CD4-positive, alpha-beta T cell treated with Interleukin-15 for 4 hours (primary cell): ENCODE measurements at places on chromosomes 7 and 10.

GRCh38 chr10:123870260-123870659 lies 21.3 kb downstream of the CPXM2 start:
- no peak for DNase-seq

DNA sequence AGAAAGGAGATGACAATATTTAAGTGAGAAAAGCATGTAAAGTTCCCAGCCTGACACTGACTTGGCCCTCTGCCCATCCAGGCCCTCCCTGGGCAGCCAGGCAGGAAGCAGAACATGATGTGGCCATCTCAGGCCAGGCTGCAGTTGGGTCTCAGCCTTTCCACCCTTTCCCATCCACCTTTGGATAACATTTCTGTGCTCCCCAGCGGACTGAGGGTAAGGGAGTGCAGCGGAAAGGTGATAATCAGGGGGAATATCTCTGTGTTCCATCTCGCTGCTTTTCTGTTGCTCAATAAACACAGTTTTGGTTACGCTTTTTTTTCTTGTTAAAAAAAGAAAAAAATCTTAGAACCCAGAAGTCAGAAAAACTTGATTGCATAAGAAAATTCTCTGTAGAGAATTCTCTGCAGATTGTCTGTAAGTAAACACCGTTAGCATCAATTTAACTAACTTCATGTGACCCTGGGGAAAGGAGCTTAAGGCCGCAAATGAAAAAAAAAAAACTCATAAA lies 37.2 kb upstream of the TARP start:
- no peak for DNase-seq

DNA sequence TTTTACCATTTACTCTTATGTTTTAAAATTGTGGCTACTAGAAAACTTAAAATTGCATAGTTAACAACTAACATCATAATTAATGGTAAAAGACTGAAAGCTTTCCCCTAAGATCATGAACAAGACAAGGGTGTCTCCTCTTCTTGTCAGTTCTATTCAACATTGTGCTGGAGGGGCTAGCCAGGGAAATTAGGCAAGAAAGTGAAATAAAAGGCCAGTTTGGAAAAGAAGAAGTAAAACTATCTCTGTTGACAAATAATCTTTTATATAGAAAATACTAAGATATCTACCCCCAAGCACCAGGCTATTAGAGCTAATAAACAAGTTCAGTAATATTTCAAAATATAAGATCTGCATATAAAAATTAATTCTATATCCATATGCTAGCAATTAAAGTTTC lies 46.9 kb upstream of the MXI1 start:
- no peak for DNase-seq

- DNase-seq: no peak
These were observed 37.9 kb upstream of the TNS3 start for GRCh38 chr7:47619806-47620205.

DNA sequence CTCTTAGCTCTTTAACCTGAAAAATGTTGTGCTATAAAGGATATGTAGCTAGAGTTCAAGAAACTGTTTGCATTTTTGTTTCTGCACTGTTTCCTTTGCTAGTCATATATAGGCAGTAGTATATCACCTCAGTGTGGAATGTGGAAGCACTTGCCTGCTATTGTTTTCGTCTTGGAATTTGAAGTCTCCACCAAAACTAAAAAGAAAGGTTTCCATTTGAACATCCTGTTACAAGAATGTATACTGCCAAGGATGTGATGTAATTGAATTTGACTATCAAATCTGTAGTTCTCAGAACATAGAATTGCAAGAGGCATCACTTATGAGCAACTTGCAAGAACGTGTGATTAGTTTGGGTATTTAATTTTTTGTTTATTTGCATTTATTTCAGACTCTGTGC lies 51.1 kb upstream of the MEOX2 start:
- no peak for DNase-seq

- no peak for DNase-seq
These were observed 36.6 kb upstream of the BHLHA15 start for GRCh38 chr7:98174334-98175259.

GRCh38 chr10:99470327-99470726 lies 39.9 kb upstream of the GOT1 start:
- DNase-seq: no peak

GRCh38 chr7:1024876-1025742 lies 19.2 kb upstream of the GPR146 start:
- no peak for DNase-seq

GRCh38 chr10:368579-369220 lies 233.4 kb downstream of the ZMYND11 start:
- no peak for DNase-seq

- no peak for DNase-seq
These were observed 68.7 kb downstream of the MBL2 start for GRCh38 chr10:52703898-52704297.

- DNase-seq: no peak
These were observed 410.0 kb upstream of the MGMT start for GRCh38 chr10:129056734-129057689.

- DNase-seq: no peak
These were observed 508.9 kb downstream of the SORCS1 start for GRCh38 chr10:106655636-106656035.

GRCh38 chr7:80017101-80017698 lies 117.4 kb upstream of the GNAI1 start:
- no peak for DNase-seq

DNA sequence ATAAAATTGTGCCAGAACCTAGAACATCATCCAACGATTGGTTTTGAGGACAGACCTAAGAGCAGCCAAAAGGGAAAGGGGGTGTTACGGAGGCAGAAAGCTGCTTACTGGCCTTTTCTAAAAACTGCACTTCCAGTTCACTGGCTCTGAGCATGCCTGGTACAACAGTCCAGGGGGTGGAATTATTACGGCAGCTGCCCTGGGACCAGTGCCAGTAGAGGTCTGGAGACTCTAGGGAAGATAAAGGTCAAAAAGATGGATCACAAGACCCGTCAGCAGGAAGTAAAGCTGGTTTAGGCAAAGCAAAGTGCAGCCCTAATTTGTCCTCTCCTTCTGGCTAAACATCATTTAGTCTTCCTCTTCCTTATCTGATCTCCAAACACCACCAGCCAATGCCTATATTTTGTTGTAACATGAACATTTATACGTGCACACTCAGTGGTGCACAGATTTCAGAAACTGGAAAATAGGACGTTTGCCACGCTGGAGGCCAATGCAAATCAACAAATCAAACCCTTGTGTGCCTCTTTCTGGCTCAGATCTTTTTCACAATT lies 216.4 kb upstream of the DPP6 start:
- no peak for DNase-seq

DNA sequence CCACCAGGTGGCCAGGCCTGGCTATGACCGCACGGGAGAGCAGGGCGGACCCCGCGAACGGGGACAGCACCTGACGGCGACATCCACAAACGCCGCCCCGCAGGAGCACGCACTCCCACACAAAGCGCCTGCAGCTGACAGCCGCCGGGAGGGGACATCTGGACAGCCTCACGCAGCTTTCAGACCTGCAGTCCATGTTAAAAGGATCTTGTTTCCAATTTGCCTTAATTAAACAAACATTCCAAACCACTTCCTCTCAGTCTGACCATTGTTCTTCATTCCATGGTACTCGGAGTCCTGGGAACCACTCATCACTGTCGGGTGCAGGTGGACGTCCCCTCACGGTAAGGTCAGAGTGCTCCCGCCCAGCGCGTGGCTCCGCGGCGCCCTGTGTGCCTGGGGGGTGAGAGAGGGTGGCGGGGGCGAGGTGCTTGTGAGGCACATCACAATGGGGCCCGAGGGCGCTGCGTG lies 5.9 kb upstream of the GPER1 start:
- DNase-seq: no peak

GRCh38 chr7:23158546-23158945 lies 23.3 kb upstream of the NUP42 start:
- no peak for DNase-seq

- DNase-seq: no peak
These were observed 166.4 kb downstream of the C7orf25 start for GRCh38 chr7:42745357-42746059.

DNA sequence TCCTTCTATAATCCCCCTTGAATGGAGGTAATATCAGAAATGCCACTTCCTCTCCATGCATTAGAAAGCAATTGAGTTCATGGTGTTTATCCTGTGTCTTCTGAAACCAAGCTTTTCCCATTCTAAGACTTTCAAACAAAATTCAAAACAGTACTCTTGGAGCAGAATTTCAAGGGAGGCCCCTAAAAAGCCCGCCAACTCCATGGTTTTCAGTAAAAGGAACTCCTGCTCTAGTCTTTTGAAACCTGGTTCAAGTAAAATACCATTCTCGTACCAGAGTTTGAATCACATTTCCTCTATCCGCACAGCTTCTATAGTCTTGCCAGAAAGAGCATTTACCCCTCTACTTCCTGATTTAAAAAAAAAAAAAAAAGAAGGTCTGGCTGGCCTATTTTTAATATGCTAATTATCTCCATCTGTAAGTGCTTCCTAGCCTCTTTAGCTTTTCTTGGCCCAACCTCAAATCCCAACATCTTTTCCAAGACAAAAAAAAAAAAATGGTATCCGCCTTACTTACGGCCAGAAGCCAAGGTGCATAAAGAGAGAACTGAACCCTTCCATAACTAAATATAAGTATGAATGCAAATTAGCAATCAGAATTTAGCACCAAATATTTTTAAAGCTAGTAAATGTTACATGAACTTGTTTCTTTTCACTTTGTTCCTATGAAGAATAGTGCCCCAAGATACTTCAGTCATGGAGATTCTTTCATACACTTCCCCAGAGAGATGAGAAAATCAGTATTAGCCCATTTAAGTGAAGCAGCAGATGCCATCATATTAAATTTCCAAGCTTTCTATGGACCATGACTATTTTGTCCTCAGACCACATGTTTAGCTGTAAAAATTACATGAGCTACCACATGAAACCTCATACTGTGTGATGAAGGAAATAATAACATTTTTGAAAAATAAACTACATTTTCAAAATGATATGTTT lies 199.9 kb upstream of the FAM3C start:
- no peak for DNase-seq

- DNase-seq: no peak
These were observed 100.3 kb downstream of the ARL5B start for GRCh38 chr10:18759575-18759974.

DNA sequence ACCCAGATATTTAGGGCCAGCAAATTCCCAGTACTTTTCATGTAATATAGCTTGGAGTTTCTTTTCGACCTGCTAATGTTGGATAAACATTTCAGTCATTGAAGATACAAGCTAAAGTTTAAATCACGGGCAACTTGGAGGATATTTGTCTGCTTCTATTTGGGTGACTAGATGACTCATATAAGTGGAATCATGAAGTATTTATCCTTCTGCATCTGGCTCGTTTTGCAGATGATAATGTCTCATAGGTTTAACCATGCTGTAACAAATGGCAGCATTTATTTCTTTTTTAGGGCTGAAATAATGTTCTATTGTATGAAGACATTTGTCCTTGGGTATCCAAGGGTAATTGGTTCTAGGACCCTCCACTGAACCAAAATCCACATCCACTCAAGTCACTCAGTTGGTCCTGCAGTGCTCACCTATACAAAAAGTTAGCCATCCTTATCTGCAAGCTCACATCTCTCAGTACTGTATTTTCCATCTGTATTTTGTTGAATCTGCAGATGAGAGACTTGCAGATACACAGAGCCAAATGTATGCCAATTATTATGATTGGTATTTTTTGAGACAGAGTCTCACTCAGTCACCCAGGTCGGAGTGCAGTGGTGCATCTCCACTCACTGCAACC lies 187.2 kb upstream of the CSTF2T start:
- no peak for DNase-seq

DNA sequence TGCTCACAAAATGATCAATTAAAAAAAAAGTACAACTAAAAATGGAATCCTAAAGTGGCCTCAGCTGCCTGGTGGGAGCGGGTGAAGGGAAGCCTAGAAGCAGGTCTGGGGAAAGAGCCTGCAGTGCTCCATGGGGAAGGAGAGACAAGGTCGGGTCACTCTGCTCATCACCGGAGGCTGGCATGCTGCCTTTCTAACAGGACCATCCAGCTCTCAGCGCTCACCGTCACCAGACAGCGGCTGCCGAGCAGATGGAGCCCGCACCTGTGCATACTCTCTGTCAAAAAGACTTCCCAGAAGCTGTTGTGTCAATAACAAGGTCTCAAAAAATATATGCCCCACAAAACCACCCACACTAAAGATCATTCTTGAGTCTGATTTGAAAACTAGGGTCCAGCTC lies 112.8 kb downstream of the BAMBI start:
- no peak for DNase-seq

DNA sequence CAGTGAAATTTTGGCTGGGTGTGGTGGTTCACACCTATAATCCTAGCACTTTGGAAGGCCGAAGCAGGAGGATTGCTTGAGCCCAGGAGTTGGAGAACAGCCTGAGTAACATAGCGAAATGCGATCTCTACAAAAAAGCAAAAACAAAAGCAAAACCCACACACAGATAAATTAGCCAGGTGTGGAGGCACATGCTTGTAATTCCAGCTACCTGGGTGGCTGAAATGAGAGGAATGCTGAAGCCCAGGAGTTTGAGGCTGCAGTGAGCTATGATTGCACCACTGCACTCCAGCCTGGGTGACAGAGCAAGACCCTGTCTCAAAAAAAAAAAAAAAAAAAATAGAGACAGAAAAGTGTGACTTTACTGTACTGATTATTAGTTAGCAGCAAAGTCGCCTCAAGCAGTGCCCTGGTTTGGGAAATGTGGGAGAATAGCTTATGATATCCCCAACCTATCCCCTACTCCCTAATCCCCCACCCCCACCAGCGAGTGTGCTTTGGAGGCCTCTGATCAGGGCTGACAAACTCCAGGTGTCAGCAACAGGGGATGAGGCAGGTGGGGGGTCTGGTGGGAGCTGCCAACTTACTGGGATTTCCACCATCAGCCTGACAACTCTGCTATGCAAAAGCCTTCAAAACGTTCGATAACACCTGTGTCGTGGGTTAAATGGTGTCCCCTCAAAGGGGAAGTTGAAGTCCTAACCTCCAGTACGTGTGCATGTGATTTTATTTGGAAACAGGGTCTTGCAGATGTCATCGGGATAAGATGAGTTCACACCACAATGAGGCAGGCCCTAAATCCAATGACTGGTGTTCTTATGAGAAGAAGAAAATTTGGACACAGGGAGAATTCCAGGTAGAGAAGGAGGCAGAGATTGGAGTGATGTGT lies 124.7 kb upstream of the SDK1 start:
- DNase-seq: no peak

GRCh38 chr7:139619367-139619657 lies 95.8 kb downstream of the CLEC2L start:
- DNase-seq: no peak

DNA sequence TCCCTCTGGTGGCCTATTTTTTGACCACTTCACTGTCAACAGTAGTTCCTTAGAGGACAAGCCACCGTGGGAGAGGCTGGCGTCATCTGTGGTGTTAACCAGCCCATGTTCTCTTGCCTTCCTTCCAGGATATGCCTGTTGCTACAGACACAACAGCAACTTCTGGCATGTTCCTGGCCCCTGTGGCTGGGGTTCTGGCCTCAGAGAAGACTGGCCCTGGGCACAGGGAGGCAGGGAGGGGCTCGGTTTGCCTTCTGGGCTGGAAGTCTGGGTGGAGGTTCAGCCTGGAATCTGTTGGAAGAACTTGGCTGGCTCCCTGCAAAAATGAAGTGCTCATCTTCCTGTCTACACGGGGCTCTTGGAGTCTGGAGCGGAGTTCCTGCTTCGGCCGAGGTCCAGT lies 25.7 kb downstream of the GOLGA7B start:
- no peak for DNase-seq
